ENCODE measurements at places on chromosomes 4 and X.
A peak's percentile ranks its signal among the peaks of the same experiment; 100 is the strongest.

DNA sequence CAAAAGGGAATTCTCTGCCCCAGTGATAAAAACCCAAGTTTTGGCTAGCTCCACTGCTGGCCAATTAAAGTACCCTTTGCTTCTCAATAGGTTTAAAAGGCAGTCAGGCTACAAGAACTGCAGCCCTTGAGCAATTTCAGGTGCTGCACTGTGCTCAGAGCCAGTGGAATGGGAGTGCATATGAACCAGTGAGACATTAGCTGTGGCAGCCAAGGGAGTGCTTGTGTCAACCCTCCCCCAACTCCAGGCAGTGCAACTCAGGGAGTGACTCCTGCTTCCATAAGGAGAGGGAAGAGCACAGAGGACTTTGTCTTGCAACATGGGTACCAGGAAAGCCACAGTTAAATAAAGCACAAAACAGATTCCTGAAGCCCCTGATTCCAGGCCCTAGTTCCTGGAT is 61.6 kb upstream of the VAMP7 start:
- no peak for DNase-seq

DNA sequence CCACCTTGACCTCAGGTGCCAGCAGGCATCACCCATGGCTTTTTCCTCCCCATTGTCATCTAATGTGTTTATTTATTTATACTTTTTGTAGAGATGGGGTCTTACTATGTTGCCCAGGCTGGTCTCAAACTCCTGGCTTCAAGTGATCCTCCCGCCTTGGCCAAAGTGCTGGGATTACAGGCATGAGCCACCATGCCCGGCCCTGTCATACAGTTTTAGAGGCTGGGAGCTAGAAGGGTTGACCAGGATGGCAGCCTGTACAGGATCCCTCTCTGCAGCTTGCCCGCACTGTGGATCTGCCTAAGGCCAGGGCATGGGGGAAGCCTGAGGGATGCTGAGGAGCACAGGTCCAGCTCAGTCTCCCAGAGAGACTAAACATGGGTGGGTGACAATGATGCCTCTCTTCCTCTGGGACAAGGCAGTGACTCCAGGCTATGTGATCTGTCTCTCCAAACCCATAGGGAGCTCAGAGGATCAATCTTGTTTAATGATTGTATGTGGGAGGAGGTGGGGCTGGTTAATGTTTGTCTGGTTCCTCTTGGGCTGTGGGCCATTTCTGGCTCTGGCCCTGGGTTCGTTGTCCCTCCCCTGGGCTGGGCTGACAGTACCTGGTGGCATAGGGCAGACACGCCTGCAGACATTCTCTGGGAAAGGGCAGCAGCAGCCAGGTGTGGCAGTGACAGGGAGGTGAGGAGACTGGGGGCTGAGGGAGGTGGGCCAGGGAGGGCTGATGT is 8.3 kb upstream of the GJB1 start:
- DNase-seq, result no peak

DNA sequence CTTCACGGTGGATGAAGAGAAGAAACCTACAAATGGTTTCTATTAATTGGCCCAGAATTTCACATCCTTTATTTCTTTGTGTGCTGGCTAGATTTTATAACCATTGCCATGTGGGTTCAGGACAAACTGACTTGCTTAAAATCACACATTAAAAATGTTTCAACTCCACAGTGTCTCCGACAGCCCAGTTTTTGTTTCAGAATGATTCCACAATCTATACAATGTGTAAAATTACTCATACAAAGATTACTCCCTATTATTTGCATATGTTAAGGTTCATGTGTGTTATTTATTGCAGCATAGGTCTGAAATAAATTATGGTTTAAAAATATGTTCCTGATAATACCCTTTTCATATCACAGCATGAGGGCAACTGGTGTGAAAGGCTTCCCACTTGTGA is 20.6 kb downstream of the DCHS2 start:
- DNase-seq, result no peak

DNA sequence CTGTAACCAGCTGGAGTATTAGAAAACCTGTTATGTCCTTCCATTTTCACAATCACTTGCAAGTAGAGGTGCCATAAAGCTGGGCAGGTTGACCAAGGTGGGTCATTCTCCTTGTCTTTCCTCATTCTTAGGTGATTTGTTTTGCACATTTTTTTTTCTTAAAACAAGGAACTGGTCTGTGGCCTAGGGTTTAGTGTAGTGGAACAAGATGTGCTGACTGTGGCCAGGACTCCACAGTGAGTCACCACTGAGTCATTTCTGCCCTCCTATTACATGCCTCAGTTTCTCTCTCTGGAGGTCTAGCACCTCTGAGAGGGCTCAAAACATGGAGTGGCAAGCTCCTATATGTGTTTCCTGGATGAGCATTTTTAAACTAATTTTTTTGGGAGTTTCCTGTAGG is 355.9 kb downstream of the GPM6A start:
- DNase-seq, result no peak

DNA sequence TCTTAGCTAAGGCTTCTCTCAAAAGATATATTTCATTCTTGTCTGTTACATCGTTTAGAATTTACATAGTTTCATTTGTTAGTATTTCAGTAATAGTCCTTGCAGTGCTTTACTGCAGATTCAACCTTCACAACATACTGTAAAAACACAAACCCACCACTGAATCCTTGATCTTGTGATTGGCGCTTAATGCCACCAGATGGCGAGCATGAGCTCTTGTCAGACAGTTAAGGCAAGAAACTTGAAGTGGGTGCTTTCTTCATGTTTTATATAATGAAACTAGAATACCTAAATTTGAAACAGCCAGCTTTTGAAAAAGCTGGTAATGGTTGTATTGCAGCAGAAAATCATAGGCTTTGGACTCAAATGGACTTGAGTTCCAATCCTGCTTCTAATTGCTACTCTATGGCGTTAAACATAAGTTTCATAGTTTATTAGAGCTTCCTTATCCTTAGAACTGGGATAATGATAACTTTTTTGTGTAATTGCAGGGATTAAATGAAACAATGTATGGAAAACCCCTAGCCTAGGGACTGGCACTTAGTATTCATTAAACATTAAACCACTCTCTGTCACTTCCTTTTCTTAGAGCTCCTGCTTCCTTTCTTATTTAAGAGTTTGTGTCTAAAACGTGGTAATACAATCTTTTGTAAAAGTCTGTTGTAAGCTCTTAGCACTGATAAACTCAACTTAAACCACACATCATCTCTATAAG is 95.1 kb downstream of the USP9X start:
- peak; percentile 27 for DNase-seq

- no peak for DNase-seq
Measured at GRCh38 chr4:122541996-122542395, 78.9 kb downstream of the IL21 start.

DNA sequence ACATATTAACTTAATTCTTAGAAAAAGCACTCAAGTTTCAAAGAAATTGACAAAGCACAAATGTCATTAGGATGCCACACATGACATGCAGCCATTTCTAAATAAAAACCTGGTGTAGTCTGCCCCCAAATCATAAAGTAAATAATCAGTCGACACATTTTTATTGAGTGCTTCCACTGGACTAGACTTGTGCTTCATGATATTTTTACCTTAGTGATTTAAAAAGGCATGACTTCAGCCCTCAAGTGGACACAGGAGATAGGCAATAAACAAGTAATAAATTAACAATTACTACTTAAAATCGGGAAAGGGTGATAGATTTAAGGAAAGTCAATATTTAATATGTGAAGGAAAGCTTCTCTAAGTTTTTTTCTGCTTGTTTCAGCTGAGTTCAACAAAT is 7.6 kb downstream of the TRAM1L1 start:
- no peak for DNase-seq

DNA sequence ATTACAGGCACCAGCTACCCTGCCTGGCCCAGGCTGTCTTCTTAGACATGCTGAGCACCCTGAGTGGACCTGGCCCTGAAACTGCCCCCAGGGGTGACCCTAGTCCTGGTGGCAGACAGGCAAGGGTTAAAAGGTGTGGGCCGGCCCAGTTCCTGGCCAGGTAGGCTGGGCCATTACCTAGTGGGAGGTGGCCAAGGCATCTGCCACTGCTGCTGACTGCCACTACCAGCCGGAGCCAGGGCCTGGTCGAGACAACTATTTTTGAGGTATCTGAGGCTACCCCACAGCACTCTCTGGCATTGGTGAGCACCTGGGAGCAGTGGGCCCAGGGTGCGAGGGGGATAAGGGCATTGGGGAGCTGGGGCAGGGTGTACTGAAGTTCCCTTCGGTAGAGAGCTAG is at the start of gene CCDC120:
Gene CCDC120 (plus strand): TSS at position 206 of the 400 bp plus-strand sequence. CDS start 3,043 bp downstream, outside the sequence.
- no peak for DNase-seq

GRCh38 chrX:118215346-118215745 is 98.7 kb upstream of the KLHL13 start:
- no peak for DNase-seq

DNA sequence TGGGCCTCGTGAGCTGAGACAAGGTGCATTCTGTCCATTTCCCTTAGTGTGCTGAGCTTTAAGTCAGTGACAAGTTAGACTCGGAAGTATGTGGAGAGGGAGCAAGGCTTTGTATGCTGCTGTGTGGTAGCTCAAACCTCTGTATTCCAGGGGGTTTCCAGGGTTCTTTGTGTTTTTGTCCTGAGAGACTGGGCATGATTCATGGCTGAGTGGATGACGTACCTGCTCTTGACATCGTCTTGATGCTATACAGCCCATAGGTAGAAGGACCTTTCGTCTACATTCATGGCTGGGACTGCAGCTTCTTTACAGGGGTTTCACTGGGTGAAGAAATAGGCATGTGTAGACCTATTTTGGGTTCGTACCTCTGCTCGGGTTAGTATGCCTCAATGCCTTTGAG is 162.7 kb upstream of the WDR1 start:
- DNase-seq, result no peak

DNA sequence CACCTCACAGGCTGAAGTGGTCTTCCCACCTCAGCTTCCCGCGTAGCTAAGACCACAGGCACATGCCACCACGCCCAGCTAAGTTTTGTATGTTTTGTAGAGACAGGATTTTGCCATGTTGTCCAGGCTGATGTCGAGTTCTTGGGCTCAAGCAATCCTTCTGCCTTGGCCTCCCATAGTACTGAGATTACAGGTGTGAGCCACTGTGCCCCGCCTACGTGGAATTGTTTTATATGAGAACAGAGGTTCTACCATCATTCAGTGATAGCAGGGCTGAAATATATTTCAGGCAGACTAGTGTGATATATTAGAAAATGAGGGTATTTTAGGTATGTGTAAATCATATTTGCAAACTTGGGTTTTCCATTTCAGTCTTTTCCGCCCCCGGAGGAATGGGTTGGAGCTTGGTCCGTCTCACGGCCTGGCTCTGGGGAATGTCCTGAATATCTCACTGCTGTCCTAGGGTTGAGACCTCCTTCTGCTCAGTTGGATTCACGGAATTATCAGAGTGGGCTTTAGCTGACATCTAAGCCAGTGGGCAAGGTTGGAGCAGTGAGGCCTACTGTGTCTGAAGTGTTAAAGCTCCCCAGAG is 19.9 kb downstream of the NSD2 start:
- DNase-seq, result no peak

DNA sequence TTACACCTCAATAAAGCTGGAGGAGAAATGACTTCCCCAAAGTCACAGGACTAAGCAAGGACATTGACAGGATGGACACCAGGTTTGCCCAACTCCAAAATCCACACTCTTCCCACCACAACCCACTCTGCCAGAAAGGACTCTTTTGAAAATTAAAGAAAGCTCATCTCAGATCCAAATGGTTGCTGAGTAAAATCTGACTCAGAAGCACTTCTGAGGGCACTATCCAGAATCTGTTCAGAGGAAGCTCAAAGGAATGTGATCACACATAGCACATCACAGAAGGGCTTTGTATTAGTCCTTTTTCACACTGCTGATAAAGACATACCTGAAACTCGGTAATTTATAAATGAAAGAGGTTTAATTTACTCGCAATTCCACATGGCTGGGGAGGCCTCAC is 155.5 kb downstream of the RAB28 start:
- no peak for DNase-seq

- no peak for DNase-seq
Measured at GRCh38 chr4:109994415-109994827, 81.7 kb downstream of the EGF start.

- peak; percentile 41 for DNase-seq
Measured at GRCh38 chr4:119627267-119628255, 1.0 kb downstream of the PDE5A start.

GRCh38 chr4:173094739-173095421 is 73.7 kb upstream of the GALNT7 start:
- DNase-seq, result no peak
